ENCODE measurements at places on chromosomes 2 and 18.
A peak's percentile ranks its signal among the peaks of the same experiment; 100 is the strongest.

DNA sequence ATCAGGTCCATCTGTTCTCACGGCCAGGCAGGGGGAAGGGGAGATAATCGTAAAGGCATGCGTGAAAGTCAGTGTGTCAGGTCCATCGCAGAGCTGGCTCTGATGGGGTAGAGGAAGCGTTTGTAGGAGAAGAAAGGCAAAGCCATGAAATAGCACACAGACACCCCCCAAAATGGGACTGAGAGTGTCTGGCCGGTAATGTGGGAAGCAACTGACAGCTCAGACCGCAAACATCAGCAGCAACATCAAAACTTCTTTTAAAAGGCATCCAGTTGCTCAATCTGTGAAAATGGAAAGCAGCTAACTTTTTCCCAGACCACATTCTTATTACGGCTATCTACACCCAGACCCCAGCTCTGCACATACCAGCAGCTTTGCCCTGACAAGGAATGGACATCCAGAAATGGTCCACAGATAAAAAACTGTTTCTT, 232.6 kb downstream of the EN1 start:
- no peak for DNase-seq

- no peak for DNase-seq
These were observed 219.6 kb upstream of the RGPD4 start for GRCh38 chr2:107607054-107607453.

- DNase-seq = no peak
These were observed 79.8 kb downstream of the MGAT5 start for GRCh38 chr2:134333646-134334189.

DNA sequence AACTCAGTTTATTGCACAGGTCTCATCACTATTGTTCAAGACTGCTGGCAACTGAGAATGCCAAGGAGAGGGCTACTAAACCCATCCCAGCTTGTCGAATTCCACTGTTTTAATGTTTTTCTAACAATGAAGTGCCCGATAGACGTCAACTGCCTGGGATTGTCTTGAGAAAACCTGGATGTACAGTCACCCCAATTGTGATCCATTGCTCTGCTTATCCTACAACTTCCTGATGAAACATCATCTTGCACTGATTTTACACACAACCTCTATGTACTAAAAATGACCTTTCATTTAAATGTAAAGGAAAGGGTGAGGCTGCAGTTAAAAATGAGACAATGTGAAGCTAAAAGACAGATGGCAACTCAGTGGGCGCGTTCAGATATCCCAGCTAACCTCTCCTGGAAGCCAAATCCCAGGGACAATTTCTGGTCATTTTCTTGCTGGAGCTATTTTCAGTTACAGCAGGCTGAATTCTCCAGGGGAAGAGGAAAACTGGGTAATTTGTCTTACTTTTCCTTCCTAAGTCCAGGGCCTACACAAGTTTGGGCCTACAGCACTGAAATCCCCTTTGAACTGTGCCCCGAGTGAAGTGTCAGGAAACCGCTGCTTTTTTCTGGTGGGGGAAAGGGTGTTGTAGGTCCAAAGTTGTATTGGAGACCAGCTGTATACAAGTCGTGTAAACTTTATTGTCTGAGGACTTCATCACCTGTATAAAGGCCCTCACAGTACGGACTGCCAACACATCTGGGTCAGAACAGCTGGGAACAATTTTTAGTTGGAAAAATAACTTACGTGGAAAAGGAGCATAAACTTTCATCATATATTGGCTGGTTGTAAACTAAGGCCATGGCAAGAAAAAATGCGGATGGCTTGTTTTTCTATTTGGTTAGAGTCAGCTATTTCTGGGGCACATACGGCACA, 68.9 kb upstream of the LTBP1 start:
- no peak for DNase-seq

- no peak for DNase-seq
These were observed 81.3 kb upstream of the ACAA2 start for GRCh38 chr18:49894517-49895226.

DNA sequence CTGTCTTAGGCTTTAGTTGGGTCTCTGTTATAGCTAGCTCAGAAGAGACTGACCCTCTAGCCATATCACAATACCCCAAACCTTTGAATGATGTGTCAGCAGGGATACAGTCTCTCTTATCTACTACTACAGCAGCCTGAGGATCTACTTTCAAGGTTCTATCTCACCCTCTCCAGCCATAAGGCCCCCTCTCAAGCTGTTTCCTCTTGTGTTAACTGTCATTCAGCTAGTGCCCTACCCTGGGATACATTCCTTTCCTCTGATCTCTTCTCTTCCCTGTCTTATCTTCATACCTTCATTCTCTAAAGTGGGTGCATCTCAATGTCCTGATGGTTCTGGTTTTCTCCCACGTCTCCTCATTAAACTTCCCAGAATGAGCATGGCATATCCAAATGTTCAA, 434.7 kb downstream of the NRXN1 start:
- DNase-seq = no peak

- DNase-seq = peak; percentile 60
These were observed 175.3 kb upstream of the TCF4 start for GRCh38 chr18:55763298-55763697.

GRCh38 chr2:200310545-200310971, 4.1 kb downstream of the SPATS2L start:
- DNase-seq = no peak

DNA sequence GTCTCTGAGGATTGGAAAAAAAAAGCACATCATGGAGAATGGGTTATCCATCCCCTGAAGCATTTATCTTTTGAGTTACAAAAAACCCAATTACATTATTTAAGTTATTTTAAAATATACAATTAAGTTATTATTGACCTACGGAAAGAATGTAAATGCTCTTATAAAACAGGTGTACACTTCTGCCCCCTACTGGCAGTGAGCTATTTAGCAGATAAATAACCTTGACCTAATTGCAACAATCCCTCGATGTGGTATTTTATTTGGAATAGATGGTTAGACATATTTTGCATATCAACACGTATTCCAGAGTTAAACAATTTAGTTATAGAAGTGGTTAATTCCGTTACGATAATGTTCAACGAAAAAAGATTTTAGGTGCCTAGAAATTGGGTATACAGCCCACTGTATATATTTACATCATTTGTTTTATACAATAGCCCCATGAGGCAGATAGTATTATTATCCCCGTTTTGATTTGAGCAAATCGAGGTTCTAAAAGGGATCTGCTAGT, 9.1 kb upstream of the DAW1 start:
- peak; percentile 23 for DNase-seq

GRCh38 chr18:64747803-64748202, 598.9 kb upstream of the LINC00305 start:
- peak; percentile 0 for DNase-seq

GRCh38 chr2:149446748-149447147, 116.4 kb downstream of the LYPD6 start:
- DNase-seq = no peak

- DNase-seq = no peak
These were observed 382.1 kb downstream of the NRXN1 start for GRCh38 chr2:50649626-50650402.

DNA sequence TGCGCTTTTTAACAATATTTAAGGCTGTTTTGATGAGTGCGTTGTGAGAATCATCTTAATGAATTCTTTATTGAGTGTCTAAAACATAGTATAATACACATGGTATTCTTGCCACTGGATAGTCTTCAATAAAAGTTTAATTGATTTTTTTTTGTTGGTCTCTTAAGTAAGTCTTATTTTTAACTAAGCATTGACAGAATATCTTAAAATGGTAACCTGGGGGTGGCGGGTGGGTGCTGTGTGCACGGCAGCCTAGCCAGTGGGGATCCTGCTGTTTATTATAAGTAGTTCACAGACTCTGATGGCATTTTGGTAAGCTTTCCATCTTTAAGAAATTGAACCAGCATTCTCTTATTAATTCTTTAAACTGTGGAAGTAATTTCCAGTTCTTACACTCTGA, 6.0 kb downstream of the SOX11 start:
- DNase-seq = no peak

DNA sequence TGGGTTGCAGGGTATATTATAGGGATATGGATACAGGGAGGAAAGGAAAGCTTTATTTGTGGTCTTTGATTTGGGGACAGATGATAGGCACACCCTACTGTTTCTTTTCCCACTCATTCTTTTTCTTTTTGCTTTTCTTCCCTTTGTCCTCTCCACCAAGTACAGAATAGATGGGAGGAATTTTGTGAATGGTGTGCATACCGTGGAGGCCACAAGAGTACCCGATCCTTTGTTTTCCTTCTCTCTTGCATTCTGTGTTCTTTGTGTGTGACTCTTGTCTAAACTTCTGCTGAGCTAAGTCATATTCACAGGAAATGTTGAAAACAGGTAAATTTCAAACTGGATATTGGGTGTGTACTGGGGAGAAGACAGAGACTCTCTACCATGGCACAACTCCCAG, 321.4 kb upstream of the SLC8A1 start:
- DNase-seq = no peak

DNA sequence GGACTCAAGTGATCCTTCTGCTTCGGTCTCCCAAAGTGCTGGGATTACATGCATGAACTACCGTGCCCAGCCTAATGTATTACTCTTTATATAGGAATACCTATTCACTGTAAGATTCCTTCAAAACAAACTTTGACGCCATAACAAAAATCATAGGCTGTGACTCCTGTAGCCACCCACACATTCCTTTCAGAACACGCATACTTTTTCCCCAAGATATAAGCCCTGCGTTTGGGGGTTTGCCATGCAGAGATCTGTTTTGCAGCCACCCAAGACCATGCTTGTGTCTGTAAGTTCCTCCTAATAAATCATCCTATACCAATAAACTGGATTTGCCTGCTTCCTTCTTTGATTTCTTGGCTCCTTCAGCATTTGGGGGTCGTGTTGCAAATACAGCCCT, 46.0 kb upstream of the STON1 start:
- no peak for DNase-seq

DNA sequence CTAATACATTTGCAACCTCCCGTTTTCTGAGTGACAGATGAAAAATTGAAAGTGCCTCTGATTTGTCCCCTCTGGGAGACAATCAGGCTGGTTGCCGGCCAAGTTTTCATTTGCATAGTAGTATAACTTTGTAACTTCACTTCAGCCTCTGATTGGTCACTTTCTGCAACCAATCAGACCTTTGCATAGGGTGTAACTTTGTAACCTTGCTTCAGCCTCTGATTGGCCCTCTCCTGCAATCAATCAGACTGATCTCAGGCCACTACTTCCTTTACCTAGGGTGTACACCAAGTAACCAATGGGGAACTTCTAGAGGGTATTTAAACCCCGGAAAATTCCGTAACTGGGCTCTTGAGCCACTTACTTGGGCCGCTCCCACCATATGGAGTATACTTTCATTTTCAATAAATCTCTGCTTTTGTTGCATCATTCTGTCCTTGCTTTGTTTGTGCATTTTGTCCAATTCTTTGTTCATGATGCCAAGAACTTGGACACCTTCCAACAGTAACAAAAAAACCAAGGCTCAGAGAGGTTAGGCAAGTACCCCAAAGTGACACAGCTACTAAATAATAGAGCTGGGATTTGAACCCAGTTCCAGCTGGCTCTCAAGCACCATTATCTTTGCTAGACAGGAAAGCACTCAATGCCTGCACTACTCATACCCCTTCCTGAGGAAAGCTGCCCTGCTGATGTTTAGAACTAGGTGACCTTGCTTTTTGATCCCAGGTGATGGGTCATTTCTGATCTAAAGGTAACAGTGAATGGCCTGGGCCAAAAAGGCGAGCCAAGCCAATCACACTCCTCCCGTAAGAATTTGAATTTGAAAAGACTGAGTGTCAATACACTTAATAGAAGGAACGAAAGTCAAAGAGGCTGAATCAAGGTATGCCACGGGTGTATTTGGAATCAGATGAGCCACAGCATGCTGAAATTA, 10.9 kb upstream of the MYOM1 start:
- peak; percentile 41 for DNase-seq

GRCh38 chr2:172461591-172462372, 34.4 kb downstream of the ITGA6 start:
- peak; percentile 85 for DNase-seq

DNA sequence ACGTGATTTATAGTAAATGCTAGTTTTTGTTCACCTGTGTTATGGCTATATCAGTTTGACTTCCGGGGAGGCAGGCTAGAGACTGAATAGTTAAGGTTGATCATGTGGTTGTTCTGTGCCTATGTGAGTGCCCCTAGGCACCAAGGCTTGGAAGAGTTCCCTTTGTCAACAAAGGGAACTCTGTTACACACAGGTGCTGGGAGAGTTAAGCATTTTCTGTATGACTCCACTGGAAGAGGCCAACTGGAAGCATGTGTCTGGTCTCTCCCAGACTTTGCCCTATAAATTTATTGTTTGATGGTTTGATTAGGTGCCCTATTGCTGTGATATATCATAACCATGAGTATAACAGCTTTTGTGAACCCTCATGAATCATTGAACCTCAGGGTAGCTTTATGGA, 63.8 kb downstream of the ARL6IP6 start:
- no peak for DNase-seq

DNA sequence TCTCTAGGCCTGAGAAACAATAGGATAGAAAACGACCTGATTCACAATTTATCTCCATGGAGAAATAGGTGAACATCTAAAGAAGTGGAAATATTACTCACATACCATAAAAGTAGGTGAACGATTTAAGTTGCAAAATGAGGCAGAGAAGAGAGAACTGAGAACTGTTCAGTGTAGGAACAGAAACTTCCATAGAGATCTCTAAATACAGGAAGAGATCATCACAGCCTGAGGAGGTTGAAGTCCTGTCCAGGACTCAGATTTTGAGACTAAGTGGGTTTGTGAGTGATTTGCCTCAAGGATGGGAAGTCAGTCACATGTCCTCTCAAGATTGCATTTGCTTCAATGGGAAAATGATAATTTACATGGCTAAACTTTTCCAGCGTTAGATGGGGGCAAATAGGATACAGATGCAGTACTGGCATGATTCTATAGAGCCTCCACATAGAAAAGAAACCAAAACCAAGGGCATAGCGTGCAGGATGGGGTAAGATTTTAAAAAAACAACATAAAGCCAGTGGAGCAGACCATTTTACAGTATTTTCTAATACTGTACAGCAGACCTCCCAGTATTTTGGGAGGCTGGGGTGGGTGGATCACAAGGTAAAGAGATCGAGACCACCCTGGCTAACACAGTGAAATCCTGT, 68.8 kb downstream of the MEP1B start:
- DNase-seq = no peak

DNA sequence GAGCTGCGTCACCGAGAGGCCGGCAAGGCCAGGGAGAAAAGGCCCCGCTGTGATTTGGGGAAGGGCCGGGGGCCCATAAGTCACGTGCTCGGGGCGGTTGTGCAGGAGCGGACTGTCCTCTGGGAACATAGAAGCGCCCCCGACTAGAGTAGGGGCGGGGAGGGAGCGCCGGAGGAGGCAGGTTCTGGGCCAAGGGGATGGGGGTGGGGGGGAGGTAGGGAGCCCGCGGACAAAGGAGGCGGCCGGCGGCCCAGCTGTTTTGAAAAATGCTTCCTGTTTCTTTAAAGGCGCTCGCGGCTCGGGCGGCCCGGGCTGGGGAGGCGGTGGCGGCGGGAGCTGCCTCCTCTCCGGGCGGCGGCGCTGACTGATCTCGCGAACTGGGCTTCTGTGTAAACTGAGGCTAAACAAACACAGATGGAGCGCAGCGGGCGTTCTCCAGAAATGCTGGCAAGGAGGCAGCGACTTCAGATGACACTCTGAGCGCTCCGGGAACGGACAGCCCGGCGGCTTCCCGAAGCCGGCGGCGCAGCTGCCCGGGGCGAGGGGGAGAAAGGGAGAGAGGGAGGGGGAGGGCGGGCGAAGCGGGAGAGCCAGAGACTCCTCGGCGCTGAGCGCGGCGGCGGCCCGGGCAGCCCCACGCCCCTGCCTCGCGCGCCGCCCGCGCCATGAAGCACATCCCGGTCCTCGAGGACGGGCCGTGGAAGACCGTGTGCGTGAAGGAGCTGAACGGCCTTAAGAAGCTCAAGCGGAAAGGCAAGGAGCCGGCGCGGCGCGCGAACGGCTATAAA, at the start of gene ATOH8:
TSS of gene ATOH8 (plus strand) at position 467 of the 788 bp plus-strand sequence. CDS start at position 666, 199 bp downstream.
- DNase-seq = peak; percentile 54

GRCh38 chr2:153074207-153074606, 355.8 kb downstream of the ARL6IP6 start:
- DNase-seq = no peak
